T-cell (primary cell): ENCODE measurements at places on chromosomes 16 and 17.

- no peak for DNase-seq
Measured at GRCh38 chr17:6627019-6627418, 13.5 kb downstream of the KIAA0753 start.

DNA sequence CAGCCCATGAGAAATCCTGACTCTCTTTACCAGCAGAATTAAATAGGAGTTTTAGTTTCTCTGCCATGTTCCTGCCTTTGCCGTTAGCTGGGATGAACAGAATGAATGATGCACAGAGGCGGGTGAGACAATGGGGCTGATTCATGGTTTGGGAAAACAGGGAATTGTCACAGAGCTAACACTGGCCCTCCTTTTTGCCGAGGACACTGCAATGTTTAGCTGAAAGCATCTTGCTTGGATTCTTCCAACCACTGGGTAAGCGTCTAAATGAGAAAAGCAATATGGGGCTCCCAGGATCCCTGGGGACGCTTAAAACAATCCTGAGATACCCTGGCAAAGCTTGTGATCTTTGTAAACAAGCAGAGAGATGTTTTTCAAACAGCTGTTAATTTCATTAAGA, 12.8 kb upstream of the PAFAH1B1 start:
- no peak for DNase-seq

DNA sequence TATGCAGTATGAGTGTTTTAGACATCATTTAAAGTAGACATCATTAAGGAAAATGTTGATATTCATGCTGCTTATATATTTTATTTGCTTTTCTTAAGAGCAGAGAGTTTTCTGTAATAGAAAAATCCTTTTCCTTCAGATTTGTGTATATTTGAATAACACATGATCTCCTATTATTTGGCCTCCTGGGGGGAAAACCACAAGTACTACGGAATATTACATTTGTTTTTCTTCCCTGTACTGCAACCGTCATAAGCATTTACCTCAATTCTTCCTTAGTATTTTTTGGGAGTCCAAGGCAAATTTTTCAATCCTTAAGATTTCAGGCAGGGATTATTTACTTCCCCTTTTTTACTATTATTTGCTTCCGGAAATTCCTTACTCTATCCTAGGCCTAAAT, 6.0 kb downstream of the RSPRY1 start:
- no peak for DNase-seq

- DNase-seq: no peak
Measured at GRCh38 chr17:42285346-42286050, 2.8 kb upstream of the STAT5A start.

DNA sequence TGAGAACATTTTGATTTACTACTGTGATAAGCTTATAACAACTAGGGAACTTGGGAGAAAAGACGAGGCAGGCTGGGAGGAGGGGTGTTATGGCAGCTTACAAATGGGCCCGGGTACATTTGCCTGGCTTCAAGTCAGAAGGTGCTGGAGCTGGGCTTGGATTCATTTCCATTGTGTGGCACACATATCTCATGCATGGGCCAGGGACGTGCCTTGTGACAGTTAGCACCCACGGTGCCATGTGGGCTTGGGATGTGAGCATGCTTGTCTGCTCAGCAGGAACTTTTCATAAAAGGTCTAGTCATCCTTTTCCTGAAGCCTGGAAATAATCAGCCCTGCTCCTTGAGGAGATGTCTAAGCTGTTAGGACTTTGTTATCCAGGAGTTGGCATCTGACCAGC, 572.2 kb downstream of the CDH13 start:
- no peak for DNase-seq

- DNase-seq: no peak
Measured at GRCh38 chr16:72467157-72467759, 295.3 kb upstream of the PMFBP1 start.

DNA sequence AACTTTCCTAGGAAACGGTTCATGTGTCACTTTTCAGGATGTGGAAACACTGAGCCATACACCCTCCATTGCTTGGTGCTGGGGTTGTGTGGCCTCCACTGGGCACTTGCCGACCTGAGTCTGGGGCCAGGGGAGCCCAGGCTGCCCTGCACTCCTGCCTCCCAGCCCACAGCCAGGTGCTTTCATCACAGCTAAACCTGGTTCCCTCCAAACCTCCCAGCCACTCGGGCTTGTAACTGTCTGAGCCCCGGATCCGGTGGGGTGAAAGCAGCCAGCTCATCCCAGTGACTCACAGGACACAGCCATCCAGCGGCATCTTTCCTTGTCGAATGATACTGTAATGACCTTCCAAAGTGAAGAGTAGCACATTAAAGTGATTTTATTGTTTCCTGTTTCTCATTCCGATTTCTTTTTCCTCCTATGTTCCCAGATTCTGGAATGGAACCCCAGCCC, 19.8 kb downstream of the CARHSP1 start:
- no peak for DNase-seq

- no peak for DNase-seq
Measured at GRCh38 chr16:12784076-12784475, 19.6 kb downstream of the CPPED1 start.

DNA sequence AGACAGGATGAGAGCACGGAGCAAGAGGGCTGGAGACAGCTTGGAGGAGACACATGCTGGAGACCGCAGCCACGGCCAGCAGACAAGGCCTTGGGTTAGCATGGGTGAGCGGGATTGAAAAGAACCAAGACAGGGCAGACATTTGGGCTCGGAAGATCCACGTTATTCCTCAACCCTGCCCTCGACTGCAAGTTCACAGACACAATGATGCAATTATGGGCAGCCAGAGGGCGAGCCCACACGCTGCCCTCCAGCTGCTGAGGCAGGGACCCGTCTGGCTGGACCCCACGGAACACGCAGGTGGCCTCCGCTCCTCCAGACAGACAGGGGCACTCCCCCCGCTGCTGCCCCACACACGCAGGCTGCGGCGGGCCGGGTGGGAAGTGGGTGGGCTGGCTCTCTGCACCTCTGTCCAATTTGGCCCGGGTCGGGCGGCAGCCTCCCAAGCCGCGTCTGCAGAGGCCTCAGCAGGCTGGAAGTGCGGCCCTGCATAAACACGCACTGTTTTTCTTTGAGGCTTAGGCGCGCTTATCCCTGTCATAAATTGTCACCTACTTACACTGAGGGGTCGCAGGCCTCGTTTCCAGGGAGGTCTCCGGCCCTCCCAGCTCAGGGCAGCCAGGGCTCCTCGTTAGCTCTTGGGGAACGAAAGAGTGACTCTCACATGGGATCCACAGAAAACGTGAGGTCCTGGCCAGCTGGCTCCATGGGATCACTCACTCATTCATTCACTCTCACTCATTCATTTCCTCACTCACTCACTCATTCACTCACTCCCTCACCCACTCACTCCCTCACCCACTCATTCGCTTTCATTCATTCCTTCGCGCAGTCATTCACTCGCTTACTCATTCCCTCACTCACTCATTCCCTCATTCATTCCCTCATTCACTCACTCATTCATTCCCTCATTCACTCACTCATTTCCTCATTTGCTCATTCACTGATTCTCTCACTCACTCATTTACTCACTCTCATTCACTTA, 303.9 kb downstream of the C16orf95 start:
- DNase-seq: no peak

GRCh38 chr16:53056392-53056881, 1.6 kb downstream of the CHD9 start:
- no peak for DNase-seq

GRCh38 chr16:64253096-64253495, 868.8 kb downstream of the CDH11 start:
- DNase-seq: no peak

- no peak for DNase-seq
Measured at GRCh38 chr16:73042807-73043206, 5.1 kb downstream of the ZFHX3 start.

GRCh38 chr16:48115299-48115698, 40.5 kb downstream of the ABCC12 start:
- DNase-seq: no peak

DNA sequence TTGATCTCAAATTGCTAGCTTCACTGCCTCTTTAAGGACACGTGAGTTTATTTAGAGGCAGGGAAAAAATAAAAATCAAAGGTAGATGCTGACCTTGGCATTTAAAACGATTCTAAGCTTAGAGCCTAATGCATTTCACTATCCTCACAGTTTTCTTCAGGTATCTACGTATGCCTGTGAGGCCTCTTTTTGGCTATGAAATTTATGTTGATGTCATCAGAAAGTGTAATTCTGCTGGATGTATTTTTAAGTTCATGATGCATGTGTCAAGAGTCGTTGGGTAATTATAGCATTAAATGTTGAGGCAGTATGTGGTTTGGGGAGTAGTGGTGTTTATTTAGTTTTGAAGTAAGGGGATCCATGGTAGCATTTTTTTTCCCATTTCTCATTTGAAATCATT, 4.2 kb upstream of the KRTAP3-2 start:
- DNase-seq: no peak

DNA sequence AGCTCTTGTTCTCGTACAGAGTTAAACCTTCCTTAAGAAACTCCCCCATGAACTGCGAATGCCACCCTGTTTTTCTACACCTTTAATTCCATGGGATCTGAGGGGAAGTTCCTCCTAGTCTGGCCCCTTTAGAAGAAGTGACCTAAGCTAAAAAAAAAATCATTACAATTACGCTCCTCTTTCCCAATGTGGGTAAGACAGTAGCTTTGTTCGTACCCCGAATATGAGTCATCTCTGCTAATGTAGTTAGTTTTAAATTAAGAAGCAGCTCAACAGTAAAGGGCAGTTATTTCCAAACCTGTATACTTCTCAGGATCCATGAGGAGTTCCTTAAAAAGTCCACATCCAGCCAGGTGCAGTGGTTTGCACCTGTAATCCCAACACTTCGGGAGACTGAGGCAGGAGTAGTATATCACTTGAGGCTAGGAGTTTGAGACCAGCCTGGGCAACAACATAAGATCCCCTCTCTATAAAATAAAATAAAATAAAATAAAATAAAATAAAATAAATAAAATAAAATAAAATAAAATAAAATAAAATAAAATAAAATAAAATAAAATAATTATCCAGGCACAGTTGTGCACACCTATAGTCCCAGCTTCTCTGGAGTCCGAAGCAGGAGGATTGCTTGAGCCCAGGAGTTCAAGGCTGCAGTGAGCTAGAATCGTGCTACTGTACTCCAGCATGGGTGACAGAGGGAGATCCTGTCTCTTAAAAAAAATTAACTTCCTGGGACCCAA, 26.1 kb downstream of the RCVRN start:
- no peak for DNase-seq

GRCh38 chr17:64492481-64493109, 4.3 kb downstream of the POLG2 start:
- peak; percentile 15 for DNase-seq

DNA sequence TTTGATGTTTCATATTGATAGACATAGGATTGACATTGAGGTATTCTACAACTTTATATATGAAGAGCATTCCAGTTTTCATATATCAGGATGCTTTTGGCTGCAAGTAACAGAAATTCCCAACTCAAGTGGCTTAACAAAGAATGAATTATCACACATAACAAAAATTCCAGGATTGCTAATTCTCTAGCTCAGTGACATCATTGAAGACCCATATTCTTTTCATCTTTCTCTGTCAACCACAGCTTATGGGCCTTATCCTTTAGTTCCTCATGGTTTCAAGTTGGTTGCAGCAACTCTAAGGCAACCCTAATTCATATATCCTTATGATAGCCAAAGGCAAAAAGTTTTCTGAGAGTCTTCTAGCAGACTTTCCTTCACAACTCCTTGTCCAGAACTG, 91.5 kb upstream of the HAS3 start:
- DNase-seq: no peak

- no peak for DNase-seq
Measured at GRCh38 chr17:50137042-50137441, 7.1 kb upstream of the SAMD14 start.

GRCh38 chr17:77741109-77741508, 217.4 kb upstream of the TNRC6C start:
- peak; percentile 24 for DNase-seq

DNA sequence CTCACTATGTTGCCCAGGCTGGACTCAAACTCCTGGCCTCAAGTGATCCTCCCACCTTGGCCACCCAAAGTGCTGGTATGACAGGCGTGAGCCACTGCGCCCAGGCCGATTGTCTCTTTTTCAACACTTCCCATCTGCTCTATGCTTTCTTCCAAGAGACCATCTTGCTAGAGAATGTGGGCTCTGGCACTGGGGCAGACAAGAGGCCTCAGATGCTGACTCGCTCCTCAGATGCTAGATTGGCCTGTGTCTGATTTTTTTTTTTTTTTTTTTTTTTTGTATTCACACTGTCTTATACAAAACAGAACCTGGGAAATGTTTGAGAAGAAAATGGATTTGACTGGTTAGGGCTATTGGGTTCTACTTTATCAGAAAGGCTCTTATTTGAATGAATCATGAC, 58.2 kb downstream of the CYB5D2 start:
- no peak for DNase-seq

DNA sequence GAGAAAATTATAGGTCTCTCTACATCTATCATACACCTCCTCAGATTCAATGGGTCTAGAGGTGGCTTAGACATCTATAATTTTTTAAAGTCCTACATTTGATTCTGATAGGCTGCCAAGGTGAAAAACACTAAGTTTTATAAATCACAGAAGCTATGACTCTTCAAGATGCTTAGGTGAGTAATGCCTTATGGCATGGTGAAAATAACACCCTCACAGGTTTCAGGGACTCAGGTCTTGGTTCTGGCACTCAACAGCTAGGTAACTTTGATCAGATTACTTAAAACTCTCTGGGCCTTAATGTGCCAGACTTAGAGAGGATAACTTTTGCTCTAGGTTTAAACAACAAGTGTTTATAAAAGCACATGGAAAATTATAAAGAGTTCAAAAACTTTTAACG, 2.0 kb upstream of the COX10 start:
- DNase-seq: no peak

- no peak for DNase-seq
Measured at GRCh38 chr17:49592263-49592662, 16.6 kb downstream of the NXPH3 start.

DNA sequence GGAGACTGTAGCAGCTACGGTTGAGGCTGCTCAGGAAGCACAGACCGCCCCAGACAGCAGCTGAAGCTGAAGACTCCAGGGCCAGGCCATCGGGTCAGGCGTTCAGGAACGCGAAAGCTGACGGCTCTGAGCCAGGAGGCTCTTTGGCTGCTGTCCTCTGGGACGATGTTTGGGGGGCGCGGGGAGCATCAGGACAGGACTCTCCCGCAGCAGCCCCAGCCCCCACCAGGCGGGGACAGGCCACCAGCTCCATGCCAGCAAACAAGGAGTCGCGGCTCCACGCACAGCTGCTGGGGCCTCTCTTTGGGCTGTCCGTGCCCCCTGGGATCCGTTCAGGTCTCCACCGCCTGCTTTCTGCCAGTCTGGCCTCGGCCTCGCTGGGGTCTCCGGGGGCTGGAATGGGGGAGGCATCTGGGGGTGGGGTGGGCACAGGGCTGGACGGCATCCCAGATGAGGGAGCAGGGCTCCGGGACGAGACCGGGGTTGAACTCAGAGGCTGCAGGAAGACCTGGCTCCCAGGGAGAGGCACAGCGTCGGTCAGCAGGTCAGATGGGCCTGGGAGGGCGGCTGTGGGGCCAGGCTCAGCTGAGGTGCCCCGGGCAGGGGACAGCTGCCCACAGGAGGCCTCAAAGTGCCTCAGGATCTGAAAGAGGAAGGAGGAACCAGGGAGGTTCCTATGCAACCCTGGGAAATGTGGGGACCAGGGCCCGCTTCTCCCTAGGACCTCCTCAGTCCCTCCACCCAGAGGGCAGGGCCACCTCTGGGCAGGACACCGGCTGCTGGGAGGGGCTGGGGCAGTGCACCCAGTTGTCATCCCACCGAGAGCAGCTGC, 6.3 kb upstream of the CEP131 start:
- DNase-seq: no peak

GRCh38 chr16:67311607-67312488, 14.7 kb downstream of the KCTD19 start:
- no peak for DNase-seq

- no peak for DNase-seq
Measured at GRCh38 chr17:2500446-2500845, 11.2 kb downstream of the METTL16 start.

GRCh38 chr16:50310308-50311133, 44.2 kb downstream of the ADCY7 start:
- DNase-seq: no peak
